ENCODE measurements at places on chromosomes 11 and 22. TPM values are rescaled to one million over a fixed set of nuclear protein-coding genes. Genes with fewer than 3 reads are reported as not detected.

Gene CHRM1
- total RNA-seq = not detected

Gene ACTN3
- total RNA-seq = 0.13 TPM

GRCh38 chr22:44701824-44702478 lies at the start of gene PRR5:
Gene PRR5, plus strand, starts transcription at chr22:44702204. Its CDS starts 271 bp downstream, at chr22:44702475.
- peak within 1 kb of the TSS; percentile 48 for H3K4me3 ChIP-seq
- H3K27ac ChIP-seq = peak within 1 kb of the TSS; percentile 69
- DNase-seq = no peak
- no peaks in the 10 kb centered on the region for H3K27me3 ChIP-seq

DNA sequence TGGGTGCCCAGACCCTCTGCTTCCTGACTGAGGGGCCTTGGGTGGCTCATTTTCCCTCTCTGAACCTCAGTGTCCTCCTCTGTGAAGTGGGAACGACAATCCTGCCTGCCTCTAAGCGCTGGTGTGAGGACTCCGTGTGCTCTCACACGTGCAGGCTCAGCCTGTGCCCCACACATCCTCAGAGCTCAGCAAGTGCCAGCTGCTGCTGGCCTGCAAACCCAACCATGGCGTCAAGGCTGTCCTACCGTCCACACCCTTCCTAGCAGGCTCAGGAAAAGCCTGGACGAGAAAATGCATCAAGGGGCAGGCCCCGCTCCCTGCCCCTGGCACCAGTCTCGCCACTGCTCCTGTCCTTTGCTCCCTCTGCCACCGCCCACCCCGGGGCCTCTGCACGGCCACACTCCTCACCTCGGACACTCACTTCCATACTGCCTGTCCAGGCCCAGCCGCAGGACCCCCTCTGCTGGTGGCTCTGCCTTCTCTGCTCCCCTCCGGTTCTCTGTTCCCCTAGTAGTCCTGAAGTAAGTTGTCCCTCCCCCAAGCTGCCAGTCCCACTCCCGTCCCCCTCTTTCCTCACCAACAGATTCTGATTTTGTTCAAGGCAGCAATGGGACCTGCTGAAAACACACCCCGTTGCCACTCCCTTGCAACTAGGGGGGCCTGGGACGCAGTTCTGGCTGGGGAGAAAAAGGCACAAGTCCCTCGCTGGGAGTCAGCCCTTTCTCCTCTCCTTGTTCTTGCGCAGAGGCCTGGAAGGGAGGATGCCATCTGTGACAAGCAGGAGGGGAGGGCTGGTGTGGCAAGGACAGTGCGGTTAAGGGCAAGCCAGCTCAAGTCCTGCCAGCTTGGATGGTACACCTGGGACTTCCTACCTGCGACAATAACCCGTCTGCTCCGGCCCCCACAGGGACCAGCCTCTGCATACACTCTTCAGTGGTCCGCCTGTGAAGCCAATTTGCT lies 62.2 kb downstream of the ARFGAP3 start:
- no peak overlapping the region for H3K27ac ChIP-seq
- H3K4me3 ChIP-seq = no peak overlapping the region

Measured in Panc1 (cell line).